Stimulated activated CD4-positive, alpha-beta T cell treated with anti-CD3 and anti-CD28 coated beads, Interleukin-1b, Interleukin-23, amount 100 ng/mL, for 48 hours (primary cell): ENCODE measurements at places on chromosomes 1 and 21.

DNA sequence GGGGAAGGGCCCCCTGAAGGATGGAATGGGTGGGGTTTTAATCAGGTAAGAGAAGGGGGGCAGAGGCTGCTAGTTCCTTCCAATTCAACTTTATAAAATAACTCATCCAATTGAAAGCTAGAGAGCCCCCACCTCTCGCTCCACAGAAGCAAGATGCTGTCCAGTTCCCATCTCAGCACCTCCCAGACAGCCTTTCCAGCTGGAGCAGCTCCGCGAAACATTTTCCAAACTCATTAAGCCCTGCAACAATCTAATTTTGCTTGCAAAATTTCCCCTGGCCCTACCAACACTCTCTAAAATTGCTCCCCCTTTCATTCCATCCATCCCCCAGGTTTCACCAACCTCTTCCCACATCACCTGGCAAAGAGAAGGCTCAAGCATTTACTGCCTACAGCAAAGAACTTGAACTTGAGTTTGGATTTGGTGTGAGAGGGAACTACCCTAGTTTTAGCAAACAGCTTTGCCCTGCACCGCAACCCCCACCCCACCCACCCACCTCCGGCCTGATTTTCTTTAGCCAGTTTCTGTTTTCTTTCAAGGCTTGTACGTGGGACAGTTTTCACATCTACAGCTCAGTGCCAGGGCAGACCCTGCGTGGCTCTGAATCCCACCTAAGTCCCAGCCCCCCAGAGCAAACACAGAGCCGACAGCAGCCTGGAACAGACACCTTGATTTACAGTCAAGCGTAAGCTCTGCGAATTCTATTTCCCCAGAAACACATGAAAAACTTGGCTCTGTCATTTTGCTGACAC, 46.7 kb downstream of the SYF2 start:
- no peak for DNase-seq

GRCh38 chr1:218380125-218380977, 35.2 kb downstream of the TGFB2 start:
- DNase-seq = no peak

DNA sequence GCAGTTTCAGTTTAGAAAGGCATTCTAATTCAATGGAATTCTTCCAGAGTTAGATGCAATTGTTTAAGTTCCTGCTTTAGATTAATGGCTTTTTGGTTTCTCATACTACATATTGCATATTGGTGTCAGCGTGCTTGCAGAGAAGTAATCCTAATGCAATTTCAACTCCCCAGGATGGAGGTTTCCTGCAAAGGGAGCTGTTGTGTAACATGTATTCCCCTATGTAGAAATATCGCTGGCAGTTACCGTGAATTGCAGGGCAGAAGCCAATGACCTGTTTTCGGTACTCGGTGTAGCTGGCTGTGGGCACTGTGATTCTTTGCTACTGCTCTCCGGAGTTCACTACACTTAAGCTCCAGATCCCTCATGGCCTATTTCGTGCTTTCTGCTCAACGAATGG, 256.1 kb upstream of the PTBP2 start:
- DNase-seq = no peak

DNA sequence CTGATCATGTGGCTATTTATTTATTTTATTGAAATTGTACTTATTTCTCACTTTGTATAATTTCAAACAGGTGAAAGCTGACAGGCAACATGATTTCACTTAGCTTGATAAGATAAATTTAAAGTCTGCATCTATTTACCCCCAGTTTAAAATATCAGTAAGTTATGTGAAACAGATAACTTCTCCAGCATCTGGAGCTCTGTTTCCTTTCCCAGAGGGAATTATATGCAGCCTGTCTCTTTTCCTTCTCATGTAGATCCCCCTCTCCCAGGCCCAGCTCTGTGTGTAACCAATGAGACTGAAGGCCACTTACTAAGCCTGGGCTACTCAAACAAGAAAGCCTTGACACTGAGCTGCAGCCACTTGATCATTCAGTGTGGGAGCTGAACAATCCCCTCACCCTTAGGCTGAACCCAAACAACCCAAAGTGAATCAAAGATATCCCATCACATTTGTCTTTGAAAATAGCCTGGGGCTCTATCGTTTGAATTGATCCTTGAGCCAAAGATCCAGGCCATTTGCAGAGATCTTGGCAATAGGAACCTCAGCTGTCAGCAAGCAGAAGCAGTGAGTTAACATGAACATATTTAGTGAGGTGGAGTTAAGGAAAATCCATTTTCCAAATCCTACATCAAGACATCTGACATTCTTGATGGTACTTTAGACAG, 383.9 kb downstream of the TGFB2 start:
- no peak for DNase-seq

GRCh38 chr1:229238674-229239415, 32.1 kb upstream of the RAB4A start:
- DNase-seq = no peak

DNA sequence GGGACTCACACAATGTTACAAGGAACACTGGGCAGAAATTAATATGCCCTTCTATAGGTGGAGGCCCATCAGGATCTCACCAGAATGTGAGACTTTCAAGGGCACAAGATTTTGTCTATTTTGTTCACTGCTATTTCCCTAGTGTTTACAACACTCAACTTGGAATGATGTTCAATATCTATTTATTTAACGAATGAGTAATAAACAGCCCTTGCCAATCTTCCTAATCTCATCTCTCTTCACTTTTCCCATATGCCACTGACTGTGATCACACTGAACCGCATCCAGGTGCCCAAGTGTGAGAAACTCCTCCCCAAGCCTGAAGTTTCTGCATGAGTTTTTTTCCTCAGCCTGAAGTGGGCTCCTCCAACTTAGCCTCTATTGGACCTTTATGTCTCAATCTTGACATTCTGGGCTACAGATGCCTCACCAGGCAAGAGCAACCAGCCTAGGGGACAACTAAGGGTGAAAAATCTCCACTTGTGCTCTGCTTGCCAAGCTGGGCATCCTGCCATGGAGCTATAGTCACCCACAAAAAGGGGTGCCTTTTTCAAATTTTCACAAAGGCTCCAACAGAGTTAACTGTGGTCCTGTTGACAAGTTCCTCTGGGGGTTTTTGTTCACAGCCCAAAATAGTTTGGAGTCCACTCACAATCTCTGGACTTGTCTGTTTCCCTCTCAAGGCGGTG, 105.6 kb downstream of the PLPP3 start:
- DNase-seq = no peak

DNA sequence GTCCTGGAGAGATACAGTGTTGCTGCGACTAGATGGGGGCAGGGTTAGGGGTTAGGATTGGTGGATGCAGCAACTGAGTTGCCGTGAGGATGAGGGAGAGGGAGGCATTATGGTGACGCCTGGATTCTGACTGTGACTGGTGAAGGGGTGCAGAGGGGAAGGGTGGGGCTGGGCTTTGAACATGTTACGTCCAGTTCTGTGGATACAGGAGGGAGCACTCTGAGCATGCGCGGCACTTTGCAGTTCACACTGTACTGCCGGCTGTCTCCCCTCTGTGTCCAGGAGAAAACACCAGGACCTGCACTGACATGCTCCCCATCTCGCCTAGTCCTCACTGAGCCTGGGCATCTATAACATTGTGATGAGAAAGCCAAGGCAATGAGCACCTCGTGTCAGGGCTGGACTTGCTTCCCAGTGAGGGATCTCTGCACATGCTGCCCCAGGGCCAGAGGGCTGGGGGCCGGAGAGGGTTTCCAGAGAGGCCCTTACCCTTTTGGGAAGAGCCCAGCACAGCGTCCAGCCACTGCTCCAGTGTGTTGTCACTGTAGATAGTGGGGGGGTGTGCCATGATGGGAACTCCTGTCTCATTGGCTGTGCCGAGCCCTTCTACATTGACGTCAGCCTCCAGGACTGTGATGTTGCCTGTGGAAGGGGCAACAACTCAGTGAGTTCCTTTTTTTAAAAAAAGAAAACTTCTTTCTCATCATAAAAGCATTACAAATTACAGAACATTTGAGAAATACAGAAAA, 7.6 kb downstream of the FAM151A start:
- DNase-seq = no peak

DNA sequence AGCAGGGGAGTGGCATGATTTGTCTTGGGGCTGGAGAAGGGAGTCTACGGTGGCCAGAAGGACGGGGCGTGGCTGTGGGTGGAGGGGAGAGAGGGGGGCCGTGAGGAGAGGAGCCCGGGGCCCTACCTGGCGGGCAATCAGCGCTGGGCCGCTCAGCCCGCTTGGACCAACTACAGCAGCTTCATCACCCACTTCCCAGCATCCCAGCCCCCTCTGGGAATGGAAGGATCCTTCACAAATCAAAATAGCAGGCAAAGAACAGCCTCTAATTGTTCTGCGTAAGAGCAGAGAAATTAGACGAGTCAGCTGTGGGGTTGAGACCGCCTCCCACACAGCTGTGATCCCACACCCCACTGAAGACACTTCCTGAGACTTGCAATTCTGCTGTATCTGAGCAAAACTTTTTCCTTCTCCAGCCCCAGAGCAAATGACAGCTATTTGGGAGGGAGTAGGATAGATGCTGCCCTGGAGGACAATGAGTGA, 43.5 kb downstream of the OPRD1 start:
- DNase-seq = no peak

- DNase-seq = no peak
Measured at GRCh38 chr21:8989261-8989711, 1532.1 kb upstream of the TPTE start.

DNA sequence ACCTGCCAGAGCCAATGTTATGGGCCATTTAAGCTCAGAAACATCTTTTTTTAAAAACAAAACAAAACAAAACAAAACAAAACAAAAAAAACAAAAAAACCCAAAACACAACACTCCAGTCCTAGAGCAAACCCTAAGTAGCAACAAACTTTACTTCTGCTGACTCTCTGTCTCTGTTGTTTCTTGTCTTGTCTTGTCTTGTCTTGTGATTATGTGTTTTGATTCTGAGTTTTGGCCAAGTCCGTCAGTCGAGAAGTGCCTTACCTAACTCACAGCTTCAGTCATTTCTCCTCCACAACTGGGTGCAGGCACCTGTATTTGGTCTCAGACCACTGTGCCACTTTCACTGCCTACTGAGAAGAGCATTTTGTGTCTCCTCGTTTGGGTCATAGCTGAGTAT, 307.9 kb downstream of the BACH1 start:
- DNase-seq = no peak

- no peak for DNase-seq
Measured at GRCh38 chr1:41464885-41465284, 19.6 kb downstream of the EDN2 start.

DNA sequence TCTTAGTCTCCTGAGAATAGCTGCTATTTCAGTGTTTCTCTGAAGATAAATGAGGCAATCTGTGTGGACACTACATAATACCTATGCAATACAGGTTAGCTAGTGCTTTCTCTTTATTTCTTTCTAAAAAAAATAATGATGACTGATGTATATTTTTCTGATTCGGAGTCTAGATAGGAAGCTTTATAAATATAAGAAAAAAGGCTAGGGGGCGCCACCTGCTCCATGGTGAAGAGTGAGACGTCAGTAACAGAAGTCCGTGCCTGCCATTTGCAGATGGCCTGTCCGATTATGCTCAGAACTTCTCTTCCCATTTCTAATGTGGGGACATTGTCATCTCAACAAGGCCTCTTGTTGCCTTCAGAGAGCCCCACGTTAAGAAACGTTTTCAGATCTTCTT, 26.4 kb downstream of the QSOX1 start:
- no peak for DNase-seq

DNA sequence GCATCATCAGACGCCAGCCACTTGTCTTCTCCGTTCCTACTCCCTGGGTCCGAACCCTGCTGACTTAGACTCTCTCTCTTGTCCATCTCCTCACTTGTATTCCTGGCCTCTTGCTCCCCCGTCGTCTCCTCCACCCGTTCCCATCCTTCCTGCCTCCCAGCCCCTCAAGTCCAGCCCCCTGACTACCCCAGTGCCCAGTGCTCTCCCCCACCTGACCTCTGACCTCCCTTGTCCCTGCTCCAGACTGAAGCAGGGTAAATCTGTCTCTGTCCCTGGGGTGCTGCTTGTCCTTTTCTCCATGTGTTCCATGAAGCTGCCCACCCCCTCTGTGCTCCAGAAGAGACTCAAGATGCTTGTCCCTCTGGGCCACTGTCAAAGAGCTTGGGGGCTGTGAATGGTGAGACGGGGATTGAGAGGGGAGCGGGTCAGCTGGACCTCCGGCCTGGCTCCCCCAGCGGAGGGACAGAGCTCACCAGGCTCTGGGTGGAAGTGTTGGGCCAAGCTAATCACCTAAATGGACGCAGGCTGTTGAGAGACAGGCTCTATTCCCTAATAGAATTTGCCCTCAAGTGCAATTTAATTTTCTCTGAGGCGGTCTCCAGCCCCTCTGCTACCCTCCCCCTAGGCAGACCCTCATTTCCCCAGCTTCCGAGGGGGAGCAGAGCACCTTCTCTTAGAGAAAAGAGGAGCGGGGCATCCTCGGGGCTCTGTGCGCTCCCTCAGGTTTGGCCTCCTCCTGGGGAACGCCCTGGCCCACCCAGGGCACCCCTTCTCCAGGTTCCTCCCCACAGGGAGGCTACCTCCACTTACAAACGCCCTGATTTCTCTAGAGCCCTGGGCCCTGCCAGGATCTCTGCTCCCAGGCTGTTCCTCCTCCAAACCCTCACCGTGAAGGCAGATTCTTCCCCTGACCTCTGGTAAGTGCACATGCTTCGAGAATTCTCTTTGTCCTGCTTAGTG, 11.0 kb upstream of the LHX4 start:
- no peak for DNase-seq

GRCh38 chr1:154318386-154318785, 2.5 kb upstream of the AQP10 start:
- no peak for DNase-seq

GRCh38 chr21:41219498-41220207, 51.7 kb downstream of the BACE2 start:
- DNase-seq = no peak

DNA sequence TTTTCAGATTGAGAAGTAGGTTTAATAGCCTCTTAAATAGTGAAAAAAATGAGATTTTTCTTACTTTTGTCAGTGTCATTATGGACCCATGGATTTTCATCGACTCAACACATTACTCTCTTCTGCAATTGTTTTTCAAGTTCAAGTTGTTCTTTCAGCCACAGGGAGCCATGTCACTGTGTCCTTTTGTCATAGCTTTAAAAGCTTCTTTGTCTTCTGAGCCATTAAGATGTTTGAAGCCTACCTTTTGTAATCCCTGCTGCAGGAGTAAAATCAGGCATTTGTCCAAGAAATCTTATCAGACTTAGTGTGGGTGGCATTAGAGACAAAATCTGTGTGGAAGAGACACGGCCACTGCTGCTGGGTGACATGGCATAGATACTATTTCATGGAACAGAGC, 92.8 kb upstream of the ZP4 start:
- DNase-seq = no peak

- no peak for DNase-seq
Measured at GRCh38 chr1:224785622-224786021, 143.9 kb upstream of the DNAH14 start.
